ENCODE measurements at places on chromosomes 11 and 22.

DNA sequence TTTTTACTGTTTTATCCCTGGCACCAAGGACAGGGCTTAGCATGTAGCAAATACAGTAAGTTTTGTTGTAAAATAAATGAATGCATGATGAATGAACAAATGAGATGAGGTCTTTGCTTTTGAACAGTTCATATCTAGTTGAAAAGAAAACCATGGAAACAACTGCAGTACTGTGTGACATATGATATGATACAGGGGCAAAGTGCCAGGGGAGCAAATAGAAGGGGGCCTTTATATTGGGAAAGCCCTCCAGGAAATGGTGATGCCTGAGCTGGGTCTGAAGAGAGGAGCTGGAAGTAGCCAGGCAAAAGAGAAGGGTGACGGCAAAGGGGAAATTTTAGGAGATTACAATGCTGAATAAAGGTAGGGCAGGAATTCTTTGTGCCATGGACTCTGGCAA, 63.8 kb upstream of the UCP3 start:
- no peak for DNase-seq

GRCh38 chr11:97995874-97996273, 1024.9 kb upstream of the CNTN5 start:
- no peak for DNase-seq

DNA sequence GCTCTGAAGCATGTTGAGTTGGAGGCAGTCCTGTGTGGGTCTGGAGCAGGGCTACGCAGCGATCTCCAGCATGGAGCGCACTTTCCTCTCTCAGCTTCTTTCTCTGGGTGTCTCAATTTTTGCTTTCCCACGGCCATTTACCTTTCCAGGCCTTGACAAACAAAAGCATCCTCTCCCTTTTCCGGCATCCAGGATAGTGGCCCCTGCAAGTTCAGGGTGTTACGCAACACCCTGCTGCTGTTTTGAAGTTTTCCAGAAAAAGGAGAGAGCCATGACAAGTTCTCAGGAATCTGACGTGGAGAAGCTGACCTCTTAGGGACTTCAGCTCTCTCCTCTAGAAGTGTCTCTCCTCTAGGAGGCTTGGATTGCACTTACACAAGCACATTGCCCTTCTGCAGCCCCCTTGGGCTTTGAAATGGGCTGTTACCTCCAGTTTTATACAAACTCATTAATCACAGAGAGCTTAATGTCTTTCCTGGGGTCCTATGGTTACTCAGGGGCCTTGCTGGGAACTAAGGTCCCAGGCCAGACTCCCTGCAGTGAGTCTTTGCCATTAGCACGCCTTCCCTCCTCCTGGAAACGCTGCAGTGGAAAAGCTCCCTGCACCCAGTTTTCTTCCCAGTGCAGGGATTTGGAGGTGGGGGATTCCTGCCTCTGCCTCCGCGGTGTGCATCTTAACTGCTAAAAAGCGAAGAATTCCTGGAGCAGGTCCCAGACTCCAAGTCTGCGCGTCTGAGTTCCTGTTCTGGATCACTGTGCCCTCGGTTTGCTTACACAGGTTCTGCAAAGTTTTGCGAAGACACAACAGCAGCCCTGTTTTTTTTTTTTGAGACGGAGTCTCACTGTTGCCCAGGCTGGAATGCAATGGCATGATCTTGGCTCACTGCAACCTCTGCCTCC, 80.4 kb downstream of the BARX2 start:
- no peak for DNase-seq

GRCh38 chr11:69285091-69285490, 8.9 kb upstream of the MYEOV start:
- DNase-seq = no peak

- no peak for DNase-seq
Measured at GRCh38 chr11:61310749-61311148, 15.6 kb upstream of the VWCE start.

DNA sequence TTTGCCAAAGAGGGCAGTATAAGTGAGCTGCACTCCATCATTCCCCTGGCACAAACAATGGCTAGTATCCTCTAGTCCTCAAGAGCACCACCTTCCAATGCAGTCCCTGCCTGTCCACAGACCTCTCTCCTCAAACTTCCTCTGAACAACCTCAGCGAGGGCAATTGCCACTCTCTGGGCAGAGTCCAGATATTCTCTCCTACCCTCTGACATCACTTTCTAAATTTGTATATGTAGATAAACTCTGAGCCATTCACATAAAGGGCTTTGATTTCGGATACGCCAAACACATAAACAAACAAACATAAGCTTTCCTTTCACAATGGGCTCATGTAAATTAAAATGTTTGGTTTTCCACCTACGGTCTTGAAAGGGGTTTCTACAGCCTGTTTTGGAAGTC, 3.0 kb upstream of the SLC43A3 start:
- DNase-seq = no peak

DNA sequence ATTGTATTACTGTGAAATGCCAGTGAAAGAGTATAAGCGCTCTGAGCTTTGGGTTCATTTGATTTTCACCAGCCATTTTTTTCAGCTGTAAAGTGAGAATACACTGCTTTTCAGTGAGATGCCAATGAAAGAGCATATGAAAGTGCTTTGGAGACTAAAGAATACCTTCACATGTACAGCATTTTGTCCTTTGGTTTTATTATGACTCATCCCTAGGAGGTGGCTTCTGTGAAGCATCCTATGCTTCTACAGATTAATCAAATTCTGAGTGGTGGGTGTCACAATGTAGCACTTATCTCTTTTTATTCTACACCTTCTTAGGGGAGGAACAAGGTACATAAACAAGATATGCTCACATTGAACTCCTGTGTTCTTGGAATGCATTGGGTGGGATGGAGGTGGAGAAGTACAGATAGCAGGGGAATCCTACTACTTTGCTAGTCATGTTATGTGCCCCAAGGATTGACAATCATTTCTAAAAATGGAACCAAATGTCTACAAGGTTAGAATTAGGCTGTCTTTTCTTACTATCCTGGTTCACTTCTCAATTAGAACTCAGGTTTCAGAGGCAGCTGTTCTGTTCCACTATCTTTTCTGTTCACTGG, 18.7 kb downstream of the TRIM44 start:
- no peak for DNase-seq

DNA sequence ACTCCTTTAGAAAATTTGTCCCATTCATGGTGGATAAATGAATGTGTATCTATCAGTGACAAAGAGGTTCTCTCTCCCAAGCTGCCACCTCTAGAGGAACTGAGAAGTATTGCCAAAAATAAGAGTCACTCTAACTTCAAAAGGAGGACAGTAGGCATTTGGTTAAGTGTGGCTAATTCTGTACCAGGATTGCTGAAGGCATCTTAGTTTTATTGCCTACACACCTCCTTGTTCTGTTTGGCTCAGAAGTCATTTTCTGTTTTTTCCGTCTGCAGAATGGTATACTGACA, 189.0 kb upstream of the MPPED2 start:
- no peak for DNase-seq

GRCh38 chr22:44427611-44428470, 70.2 kb downstream of the RTL6 start:
- no peak for DNase-seq

Data from stimulated activated CD4-positive, alpha-beta T cell treated with anti-CD3 and anti-CD28 coated beads, Interleukin-1b, Interleukin-23, amount 100 ng/mL, for 24 hours (primary cell).